CD14-positive monocyte (primary cell): ENCODE measurements at places on chromosomes 6 and 20.

- DNase-seq, result no peak
Measured at GRCh38 chr20:10313701-10314100, 95.1 kb downstream of the SNAP25 start.

GRCh38 chr20:49955167-49955566, 19.0 kb downstream of the RNF114 start:
- DNase-seq, result no peak

GRCh38 chr20:5374171-5374570, 57.4 kb upstream of the PROKR2 start:
- DNase-seq, result no peak

GRCh38 chr6:83169511-83169910, 23.6 kb downstream of the PGM3 start:
- no peak for DNase-seq

GRCh38 chr6:55968926-55969325, 93.5 kb upstream of the BMP5 start:
- no peak for DNase-seq

- no peak for DNase-seq
Measured at GRCh38 chr6:160042014-160042773, 73.3 kb downstream of the IGF2R start.

- no peak for DNase-seq
Measured at GRCh38 chr6:326896-327537, 34.7 kb downstream of the DUSP22 start.

- DNase-seq, result peak; percentile 20
Measured at GRCh38 chr6:33324125-33324524, 6.6 kb upstream of the ZBTB22 start.

GRCh38 chr20:2026004-2026403, 32.1 kb upstream of the PDYN start:
- DNase-seq, result no peak

DNA sequence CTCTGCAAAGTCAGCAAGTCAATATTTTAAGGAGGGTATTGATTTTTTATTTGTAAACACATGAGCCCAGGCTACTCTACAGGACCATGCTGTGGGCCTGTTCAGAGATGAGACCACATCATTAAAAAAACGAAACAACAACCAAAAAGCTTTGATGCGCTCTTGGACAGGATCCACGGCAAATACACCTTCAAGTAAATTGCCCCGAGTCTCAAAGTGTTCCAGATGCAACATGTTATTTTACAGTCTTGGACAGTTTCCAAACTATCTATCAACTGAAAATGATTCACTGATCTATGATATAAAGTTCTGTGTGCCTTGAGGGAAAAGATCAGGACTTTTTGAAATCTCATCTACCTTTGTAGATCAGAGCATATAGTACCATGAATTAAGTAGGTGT, 25.8 kb upstream of the CARMIL1 start:
- DNase-seq, result no peak

DNA sequence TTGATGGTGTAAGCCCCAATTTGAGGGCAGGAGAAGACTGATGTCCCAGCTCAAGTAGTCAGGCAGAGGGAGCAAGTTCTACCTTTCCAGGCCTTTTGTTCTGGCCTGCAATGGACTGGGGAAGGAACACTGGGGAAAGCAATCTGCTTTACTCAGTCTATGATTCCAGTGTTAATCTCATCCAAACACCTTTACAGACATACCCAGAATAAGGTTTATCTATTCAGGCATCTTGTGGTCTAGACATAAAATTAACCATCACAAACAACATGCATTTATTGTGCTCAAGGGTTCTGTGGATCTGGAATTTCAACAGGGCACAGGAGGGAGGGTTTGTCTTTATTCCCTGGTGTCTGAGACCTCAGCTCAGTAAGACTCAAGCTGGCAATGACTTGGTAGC, 14.4 kb upstream of the RSPH3 start:
- no peak for DNase-seq

GRCh38 chr20:62391165-62392076, 4.5 kb downstream of the RPS21 start:
- DNase-seq, result no peak

GRCh38 chr6:33590531-33591198, 10.6 kb upstream of the BAK1 start:
- no peak for DNase-seq

GRCh38 chr6:86966271-86966670, 28.9 kb downstream of the HTR1E start:
- no peak for DNase-seq

GRCh38 chr6:41821266-41821665, 33.8 kb downstream of the TOMM6 start:
- DNase-seq, result no peak

GRCh38 chr6:79630883-79631692, at the start of gene SH3BGRL2:
Gene SH3BGRL2 (plus strand): TSS chr6:79631329. CDS start chr6:79631462, 133 bp downstream.
- peak; percentile 20 for DNase-seq

DNA sequence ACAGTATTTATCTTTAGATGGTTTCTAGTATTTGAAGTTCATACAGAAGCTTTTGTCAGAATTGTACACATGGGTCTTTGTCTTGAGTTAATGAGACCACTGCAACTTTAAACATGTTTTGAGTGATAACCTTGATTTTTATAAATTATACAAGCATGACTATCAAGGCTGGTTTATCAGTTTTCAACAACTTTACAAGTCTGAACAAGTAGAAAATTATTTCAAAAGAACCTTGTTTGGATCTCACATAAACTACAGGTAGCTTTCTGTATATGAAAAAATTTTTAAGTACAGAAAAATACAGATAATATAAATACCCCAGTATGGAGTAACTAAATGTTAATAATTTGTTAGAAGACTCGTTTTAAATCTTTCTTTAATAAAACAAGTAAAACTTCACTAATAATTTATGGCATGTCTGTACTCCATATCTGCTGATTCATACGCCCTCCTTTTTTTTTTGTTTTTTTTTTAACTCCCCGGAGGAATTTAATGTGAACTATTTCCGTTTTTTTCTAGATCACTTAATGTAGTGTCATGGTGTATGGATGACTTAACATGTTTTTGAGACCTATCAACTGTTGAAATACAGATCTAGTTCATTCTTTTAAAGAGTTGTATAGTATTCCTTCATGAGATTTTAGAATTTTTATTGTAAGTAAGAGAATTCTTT, 18.3 kb downstream of the VAPB start:
- peak; percentile 46 for DNase-seq

DNA sequence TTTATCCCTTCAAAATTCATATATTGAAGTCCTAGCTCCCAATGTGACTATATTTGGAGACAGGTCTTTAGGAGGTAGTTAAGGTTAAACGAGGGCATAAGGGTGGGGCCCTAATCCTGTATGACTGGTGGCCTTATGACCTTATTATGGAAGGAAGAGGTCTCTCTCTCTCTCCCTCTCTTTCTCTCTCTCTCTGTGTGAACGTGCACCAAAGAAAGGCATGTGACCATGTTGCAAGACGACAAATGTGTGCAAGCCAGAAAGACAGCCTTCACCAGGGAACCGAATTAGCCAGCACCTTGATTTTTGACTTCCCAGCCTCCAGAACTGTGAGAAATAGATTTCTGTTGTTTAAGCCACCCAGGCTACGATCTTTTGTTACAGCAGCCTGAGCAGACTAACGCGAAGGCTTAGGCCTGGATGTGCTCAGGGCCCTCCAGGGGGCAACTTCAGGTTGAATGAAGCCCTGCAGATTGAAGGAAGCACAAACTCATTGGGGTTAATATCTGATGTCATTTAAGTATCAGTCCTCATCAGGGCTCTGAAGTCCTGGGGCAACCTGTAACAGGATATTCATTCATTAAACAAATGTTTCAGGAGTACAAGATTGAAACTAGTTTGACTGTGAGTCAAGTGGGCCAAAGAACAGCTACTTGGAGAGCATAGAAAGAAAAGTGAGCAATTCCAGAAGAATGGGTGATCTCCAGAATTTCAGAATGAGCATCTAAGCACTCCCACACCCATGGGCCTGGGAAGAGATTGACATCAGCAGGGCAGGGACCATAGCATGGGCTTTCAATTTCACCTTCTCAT, 157.4 kb upstream of the TNFAIP3 start:
- no peak for DNase-seq

- no peak for DNase-seq
Measured at GRCh38 chr6:126385536-126385935, 45.6 kb downstream of the CENPW start.

DNA sequence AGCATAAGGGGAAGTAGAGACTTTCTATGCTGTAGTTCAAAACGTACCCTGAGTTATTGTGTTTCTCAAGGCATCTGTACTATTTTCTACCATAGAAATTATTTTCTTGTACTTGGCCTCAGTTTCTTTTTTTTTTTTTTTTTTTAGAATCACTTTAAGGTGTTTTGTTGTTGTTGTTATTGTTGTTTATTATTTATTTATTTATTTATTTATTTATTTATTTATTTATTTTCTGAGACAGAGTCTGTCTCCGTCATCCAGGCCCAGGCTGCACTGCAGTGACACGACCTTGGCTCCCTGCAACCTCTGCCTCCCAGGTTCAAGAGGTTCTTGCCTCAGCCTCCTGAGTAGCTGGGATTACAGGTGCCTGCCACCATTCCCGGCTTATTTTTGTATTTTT, 179.1 kb downstream of the GRIK2 start:
- DNase-seq, result no peak

- no peak for DNase-seq
Measured at GRCh38 chr6:89542081-89542857, 96.3 kb downstream of the LYRM2 start.

GRCh38 chr6:143595251-143596036, 82.3 kb upstream of the PHACTR2 start:
- DNase-seq, result no peak

DNA sequence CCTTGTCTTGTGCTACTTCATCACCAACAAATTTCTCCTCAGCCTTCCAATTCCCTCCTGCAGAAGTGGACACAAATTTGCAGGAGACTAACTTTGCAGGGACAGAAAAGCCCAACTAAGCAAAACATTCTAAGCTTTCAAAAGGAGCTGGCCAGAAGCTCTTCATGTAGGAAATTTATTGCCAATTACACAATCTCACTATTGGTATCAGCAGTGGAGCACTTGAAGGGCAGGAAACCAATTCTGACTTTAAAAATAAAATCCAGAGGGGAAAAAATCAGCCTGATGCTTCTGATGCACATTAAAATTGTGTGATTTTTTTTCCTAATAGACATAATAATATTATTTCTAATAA, 193.3 kb downstream of the LY86 start:
- no peak for DNase-seq

GRCh38 chr6:42460883-42461282, 9.2 kb upstream of the TRERF1 start:
- no peak for DNase-seq

- no peak for DNase-seq
Measured at GRCh38 chr20:1360094-1360846, 31.3 kb upstream of the SDCBP2 start.

DNA sequence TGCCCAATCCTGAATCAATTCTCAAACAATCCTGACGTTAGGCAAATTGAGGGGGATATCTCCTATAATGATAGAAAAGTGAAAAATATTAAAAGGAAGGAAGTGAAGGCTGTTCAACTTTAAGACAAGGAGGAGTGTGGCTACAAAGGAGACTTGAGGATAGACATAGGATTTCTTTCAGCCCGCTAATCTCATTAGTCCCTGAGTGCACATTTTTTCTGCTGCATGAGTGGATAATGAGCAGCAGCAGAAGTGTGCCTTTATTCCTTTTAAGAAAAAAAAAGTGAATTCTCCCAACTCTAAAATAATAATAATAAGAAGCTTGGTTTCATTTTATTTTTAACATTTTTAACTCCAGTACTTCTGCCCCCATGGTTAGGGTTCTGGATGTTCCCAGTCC, 102.0 kb downstream of the SPTLC3 start:
- DNase-seq, result no peak

GRCh38 chr6:137813308-137813970, 53.6 kb upstream of the TNFAIP3 start:
- DNase-seq, result no peak

DNA sequence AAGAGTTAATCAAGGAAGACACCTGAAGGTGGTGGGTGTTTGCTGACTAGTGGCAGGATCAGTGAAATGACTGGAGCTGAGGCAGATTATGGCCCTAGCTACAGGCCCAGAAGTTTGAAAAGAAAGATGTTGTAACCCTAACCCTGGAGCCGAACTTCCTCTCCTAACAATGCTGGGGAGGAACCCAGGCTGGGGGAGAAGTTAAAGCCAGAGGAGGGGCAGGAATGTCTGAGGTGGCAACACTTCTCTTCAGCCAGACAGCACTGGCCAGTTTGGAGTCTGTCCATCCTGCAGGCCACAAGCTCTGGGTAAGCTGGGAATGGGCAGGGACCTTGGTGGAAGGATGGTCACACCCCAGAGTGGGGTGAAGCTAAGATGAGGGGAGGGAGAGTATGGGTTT, at the start of gene LST1:
LST1 (plus strand) TSS at position 270 of the 400 bp plus-strand sequence. CDS start 1,023 bp downstream, outside the sequence.
- DNase-seq, result peak; percentile 84

- DNase-seq, result no peak
Measured at GRCh38 chr6:148831531-148831930, 84.7 kb downstream of the UST start.

DNA sequence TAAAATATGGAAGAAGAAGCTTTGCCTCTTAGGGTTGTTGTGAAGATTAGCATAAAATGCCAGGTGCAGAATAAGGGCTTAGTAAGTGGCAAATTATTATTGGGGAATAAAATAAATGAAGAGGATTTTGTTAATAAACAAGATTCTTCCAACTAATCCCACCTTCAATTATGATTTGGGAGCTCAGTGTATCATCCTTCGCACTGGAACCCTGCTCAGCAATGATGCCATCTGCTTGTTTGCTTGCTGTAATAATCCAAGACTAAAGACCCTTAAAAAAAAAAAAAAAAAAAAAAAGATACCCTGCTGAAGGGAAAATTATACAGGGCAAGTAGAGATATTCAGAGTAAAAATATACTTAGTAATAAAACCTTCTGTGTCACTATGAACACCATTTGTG, 62.0 kb upstream of the RREB1 start:
- DNase-seq, result no peak

GRCh38 chr20:61949363-61949713, 116.3 kb downstream of the TAF4 start:
- DNase-seq, result no peak
